ENCODE measurements at places on chromosomes 16 and 17.

GRCh38 chr17:77493238-77493820 is 352.6 kb downstream of the SEC14L1 start:
- DNase-seq: no peak

DNA sequence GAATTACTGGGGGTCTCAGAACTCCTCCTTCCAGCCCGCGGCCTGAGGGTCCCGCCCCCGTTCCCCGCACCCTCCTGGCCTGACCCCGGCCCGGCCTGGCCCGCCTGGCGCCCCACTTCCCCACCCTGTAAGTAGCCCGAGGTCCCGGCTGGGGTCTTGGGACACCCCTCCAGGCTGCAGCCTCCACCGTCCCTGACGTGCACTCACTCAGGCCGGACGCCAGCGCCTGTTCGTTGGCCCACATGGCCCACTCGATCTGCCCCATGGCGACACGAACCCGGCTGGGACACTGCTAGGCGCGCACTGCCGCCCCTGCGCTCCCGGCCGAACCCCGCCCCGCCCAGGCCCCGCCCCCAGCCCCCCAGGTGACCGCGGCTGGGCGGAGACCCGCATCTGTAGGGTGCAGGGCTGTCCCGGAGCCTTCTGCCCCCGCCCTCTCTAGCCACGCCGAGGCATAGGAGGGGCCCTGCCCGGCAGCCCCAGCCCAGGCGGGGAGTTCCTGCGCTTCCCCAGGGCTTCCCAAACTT is at the start of gene CYBA:
Gene CYBA, minus strand, starts transcription at position 305 of the 527 bp plus-strand sequence. Its CDS starts 40 bp downstream, at position 265.
- no peak for DNase-seq

DNA sequence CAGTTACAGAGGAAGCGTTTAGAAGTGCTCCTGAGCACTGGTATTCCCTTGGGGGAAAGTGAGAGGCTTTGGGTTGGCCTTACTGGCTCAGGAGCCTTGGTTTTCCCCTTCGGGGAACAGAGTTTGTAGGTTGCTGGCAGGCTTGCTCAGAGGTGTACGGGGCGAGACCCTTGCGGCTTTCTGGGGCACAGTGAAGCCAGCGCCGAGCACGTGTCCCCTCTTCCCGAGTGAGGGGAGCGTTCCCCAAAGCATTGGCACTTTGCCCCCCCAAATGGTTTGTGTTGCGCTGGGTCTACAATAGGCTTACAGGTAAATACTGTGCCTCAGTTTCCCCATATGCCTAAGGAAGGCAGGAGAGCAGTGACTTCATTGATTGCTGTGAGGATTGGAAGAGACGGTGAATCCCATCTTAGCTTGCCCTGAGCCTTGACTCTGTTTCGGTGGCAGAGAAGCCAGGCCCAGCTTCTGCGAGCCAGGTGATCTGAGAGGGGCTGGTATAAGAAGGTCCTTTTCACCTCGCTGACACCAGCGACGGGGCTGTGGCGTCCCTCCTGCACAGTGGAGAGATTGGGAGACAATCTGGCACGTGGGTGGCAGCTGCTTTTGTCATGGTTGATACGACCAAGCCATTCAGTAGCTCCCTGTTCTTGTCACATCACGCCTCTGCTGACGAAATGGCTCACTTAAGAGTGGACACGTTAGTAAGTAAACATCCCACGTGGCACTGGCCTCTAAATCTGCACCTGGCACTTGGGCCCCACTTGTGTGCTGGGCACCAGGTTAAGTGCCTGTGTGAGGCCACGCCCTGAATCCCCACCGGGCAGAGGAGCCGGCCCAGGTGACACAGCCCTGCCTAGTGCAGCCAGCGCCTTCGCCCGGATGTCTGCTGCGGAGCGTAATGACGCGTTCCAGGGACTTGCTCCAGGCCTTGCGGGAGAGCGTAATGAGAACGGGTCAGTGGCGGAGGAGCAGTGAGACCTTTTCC is 55.0 kb downstream of the MEAK7 start:
- peak; percentile 56 for DNase-seq

DNA sequence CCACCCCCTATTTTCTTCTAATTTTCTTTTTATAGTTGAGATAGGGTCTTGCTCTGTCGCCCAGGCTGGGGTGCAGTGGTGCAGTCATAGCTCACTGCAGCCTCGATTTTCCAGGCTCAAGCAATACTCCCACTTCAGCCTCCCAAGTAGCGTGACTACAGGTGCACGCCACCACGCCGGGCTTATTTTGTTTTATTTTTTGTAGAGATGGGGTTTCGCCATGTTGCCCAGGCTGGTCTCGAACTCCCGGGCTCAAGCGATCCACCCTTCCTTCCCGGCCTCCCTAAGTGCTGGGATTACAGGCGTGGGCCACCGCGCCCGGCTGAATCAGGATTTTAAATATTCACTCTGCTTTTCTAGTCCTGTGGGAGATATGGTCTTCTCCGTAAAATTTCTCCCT is 941 bp upstream of the GDPD1 start:
- no peak for DNase-seq

GRCh38 chr16:56125922-56126321 is 65.4 kb upstream of the GNAO1 start:
- DNase-seq: no peak

- no peak for DNase-seq
Observed at GRCh38 chr17:66988069-66988798, 23.7 kb downstream of the CACNG4 start.

DNA sequence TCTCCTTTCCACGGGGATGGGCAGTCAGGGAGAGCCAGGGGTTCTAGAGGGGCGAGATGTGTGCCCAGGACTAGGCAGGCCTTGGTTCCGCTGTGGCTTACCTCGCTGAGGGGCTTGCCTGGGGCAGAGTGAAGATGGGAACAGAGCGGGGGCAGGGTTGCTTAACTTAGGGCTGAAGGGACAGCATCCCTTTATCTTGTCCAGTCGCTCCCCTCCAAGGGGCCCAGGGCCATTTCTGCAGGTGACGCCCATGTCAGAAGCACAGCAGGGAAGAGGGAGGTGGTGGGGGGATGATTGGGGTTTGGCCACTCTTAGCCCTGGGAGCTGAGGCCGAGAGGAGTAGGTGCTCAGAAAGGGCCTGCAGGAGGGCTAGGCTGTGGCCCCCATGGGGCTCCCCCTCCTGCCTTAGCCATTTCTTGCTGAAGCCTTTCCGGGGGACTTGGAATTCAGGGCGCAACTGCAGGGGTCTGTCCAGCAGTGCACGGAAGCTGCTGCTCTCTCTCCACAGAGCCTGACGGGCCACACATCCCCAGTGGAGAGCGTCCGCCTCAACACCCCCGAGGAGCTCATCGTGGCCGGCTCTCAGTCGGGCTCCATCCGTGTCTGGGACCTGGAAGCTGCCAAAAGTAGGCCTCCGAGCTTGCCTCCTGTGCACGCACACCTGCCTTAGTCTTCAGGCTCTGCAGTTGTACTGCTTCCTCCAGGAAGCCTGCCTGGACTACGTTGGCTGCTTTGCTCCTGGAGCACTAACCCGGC is 8.5 kb downstream of the KATNB1 start:
- no peak for DNase-seq

DNA sequence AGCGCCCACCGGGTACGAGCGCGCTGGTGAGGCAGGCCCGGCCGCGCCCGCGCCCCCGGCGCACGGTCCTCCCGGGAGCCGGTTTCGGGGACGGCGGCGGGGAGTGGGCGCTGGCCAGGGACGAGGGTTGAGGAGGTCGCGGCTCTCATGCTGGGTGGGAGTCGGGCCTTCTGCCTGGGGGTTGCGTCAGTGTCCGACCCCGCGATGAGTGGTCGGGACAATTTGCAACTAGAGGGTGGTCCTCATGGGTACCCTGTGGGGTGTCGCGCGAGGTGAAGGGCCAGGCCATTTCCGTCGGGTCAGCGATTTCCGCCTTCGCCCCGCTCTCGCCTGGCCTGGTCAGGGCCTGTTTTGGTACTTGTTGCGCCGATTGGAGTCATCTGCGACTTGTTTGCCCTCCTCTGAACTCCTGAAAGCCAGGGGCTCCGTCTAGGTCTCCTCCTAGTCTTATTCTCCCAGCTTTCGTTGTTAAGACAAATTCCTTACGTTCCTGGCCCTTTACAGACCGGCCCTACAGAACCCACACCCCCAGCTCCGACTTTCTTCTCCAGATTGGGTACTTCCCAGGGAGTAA is 14.9 kb downstream of the NAA60 start:
- no peak for DNase-seq

- no peak for DNase-seq
Observed at GRCh38 chr17:36661047-36661666, 59.8 kb downstream of the MRM1 start.

DNA sequence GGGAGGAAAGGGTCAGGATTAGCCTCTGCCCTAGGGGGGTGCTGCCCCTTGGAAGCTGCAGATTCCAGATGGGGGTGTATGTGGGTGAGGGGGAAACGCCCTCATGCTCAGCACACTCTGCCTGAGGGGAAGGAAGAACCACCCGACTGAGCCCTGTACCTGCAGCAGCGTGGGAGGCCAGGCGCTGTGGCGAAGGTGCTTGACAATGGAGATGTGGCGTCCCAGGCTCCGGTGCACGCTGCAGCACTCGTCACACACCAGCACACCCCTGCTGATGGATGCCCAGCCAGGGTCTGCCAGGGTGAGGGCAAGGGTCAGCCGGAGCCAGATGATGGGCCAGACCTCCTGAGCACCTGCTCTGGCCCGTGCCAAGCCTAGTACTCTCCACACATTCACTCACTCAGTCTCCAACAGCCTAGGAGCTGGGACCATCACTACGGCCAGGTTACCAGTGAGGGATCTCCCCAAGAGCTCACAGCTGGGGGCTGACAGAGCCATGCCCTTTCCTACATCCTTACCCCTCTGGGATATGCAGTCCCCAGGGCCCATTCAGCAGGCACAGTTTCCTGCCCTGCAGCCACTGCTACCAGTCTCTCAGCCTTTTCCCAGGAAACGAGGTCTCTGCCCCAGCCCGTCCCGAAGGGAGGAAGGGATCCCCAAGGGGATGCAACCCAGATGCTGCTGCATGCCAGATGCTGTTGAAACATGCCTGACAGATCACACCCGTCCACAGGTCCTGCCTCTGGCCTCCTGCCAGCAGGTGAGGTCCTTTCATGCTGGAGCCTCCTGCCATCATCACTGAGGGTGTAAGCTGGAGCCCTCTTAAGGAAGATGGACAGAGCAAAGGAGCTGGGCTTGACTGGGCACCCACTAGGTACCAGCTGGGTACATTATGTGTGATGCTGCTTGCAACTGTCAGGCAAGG is 5.9 kb downstream of the GIT1 start:
- DNase-seq: no peak

GRCh38 chr17:40104594-40105486 is 4.5 kb upstream of the NR1D1 start:
- no peak for DNase-seq

- no peak for DNase-seq
Observed at GRCh38 chr16:49542946-49543630, 169.5 kb downstream of the C16orf78 start.

- no peak for DNase-seq
Observed at GRCh38 chr16:69564845-69565670, 708 bp upstream of the NFAT5 start.

DNA sequence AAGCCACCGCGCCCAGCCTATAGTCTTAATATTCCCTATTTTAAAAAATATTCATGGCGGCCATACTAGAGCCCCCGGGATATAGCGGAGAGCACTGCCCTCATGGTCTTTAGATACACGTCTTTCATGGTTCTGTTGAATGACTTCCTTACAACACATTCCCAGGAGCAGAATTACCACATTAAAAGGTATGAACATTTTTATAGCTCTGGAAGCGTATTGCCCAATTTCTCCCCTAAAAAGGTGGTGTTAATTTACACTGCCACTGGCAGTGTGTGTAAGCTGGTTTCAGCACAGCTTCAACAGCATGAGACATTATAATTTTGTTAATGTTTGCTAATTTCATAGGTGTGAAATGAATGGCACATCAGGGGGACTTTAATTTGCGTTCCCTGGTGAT is 19.0 kb downstream of the C17orf100 start:
- no peak for DNase-seq

GRCh38 chr16:17334096-17334495 is 136.7 kb downstream of the XYLT1 start:
- no peak for DNase-seq

DNA sequence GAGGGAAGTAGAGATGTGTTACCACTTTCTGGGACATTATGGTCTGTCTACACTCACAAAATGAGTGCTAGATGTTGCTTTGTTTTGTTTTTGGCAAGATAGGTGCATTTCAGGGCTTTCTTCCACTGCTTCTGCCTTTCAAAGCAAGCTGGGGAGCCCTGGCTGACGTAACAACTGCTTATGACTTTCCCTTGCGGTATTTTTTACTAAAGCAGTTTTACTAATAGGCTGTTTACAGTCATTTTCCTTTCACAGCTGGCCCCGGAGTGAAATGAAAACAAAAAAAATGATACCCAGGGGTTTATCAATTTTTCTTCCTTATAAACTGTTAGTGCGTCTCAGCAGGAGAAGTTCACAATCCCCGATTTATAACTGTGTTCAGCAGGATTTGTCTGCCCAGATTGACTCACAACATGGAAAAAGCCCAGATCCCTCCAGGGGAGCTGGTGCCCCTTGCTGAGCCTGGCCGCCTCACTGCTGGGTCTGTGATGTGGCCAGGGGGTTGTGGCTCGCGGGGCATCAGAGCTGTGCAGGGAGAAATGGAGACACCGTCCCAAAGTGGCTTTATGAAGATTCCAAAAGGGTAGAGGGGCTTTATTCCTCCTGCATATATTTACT is 184.4 kb upstream of the HS3ST3A1 start:
- DNase-seq: no peak

GRCh38 chr16:8936421-8936820 is 27.3 kb downstream of the USP7 start:
- no peak for DNase-seq

GRCh38 chr17:50661348-50661747 is 26.7 kb downstream of the ABCC3 start:
- DNase-seq: no peak

DNA sequence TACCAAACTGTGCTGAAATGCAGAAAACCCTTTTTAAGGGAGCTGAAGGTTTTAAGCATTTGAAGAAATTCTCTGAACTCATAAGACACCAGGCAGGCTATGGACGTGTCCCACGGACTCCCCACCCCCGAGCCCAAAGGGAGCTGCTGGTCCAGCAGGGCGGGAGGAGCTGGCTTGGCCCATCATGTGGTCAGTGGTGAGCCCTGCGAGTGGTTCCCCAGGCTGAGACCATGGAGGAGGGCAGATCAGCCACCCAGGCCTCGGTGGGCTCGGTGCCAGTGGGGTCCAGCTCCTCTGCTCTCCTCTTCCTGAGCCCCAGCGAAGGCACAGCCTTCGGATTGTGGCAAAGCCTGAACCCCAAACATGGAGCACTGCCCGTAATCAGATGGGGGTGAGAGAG is 27.0 kb downstream of the LGALS3BP start:
- no peak for DNase-seq

- no peak for DNase-seq
Observed at GRCh38 chr16:88317613-88317965, 65.2 kb upstream of the ZNF469 start.

- no peak for DNase-seq
Observed at GRCh38 chr17:60557805-60558204, 31.8 kb upstream of the APPBP2 start.
